ENCODE measurements at places on chromosomes 2 and 18. TPM values are rescaled to one million over a fixed set of nuclear protein-coding genes. Genes with fewer than 3 reads are reported as not detected.

DNA sequence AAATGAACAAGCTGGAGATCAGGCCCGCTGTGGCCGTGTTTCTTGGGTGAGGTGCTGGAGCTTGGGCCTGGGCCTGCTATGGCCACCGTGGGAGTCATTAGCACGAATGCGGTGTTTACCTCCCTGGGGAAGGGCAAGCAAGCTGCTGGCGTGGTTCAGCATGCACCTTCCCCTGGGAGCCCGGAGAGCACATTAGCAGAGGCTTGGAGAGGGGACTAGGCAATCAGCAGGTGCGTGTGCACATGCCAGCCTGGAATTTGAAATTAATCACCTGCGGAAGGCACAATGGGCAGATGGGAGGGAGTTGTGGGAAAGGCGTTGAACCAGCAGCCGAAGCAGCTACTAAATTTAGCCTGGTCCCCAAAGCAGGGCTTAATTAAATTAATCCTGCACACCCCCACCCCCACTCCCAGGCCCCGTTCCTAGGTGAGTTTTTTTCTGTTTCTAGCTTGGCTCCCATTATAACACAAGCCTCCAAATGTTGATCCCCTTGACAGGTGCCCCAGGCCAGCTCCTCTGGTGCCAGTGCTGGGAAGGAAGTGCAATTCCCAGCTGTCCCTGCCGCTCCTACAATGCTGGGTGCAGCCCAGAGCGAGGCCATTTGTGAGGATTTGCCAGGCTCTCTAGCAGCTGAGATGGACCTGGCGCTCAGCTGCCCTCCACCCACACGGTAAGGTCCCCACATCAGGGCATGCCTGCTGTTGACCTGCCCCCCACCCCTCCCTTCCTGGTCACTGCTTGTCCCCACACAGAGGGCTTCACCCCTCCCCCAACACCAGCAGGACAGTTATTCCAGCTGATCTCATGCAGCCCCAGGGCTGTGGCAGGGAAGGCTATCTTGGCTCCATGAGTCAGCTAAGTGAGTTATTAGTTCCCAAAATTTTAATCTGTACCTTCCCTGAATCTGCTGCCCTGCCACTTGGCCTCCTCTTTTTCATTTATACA lies 115.0 kb downstream of the ZBTB7C start:
- DNase-seq: no peak

- DNase-seq: no peak
Observed at GRCh38 chr2:172084395-172084644, 987 bp upstream of the DLX1 start.

AOX1 gene
- polyA plus RNA-seq: 2.6 TPM

DNA sequence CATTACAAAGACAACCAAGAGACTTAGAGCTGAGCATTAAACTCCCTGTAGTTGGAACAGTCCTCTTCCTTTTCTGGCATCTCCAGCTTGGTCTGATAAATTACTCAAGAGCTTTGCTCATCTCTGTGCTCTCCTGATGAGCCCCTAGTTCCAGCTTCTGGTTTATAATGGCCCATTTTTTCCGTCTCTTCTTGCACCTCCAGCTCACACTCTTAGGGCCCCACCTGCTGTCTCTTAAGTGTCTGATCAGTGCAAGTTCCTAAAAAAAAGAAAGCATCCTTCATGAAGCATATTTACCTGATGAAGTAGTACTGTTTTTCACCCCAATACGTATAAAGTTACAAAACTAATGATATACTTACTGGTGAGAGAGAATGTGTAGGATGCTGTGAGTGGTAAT lies 822.9 kb downstream of the RNF144A start:
- DNase-seq: no peak

DNA sequence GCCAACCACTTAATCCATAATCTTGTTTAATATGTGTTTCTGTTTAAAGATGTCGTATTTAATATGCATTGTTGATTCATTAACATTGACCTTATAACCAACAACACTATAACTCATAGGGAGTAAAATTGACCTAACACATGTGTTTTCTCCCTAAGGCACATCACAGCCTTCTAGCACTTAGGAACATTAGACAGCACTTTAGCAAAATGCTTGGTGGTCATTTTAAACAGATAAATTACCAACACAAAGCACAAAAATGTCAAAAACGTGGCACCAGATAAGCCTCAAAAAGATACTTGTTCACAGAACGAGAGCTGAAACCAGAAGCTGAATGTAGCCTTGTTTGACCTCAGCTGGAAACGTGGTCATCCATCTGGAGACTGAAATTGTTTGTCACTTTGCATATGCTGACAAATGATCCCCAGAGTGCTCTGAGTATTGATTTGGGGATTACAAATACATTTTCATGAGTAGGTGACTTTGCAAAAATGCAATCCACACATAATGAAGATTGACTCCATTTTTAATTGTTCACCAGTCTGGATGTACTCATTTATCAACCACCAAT lies 139.2 kb downstream of the CCDC102B start:
- no peak for DNase-seq

- DNase-seq: no peak
Observed at GRCh38 chr2:75411574-75411973, 149.2 kb downstream of the EVA1A start.

NT5C1B gene
- 1.5 TPM for polyA plus RNA-seq

Data from left kidney (tissue), 8 donors.